ENCODE measurements at places on chromosomes 3 and 15. TPM values are rescaled to one million over a fixed set of nuclear protein-coding genes. Genes with fewer than 3 reads are reported as not detected.

Gene SLC12A8
- 1.5 TPM for total RNA-seq

Gene RMDN3
- 41.1 TPM for total RNA-seq

Gene C3orf80
- total RNA-seq = 1.8 TPM

Gene HRG
- not detected for total RNA-seq

Gene EFCAB12
- 2.2 TPM for total RNA-seq

Gene KBTBD12
- total RNA-seq = not detected

Gene SCAMP5
- total RNA-seq = 14.1 TPM

Gene IGSF10
- 2.4 TPM for total RNA-seq

Gene TTC21A
- 11.5 TPM for total RNA-seq

Gene ZBBX
- total RNA-seq = not detected

Gene DALRD3
- 45.8 TPM for total RNA-seq

Gene DPPA2
- not detected for total RNA-seq

Gene GOLGA8T
- not detected for total RNA-seq

Gene TP63
- total RNA-seq = not detected

Gene GOLGA6D
- not detected for total RNA-seq

Data from tibial nerve (tissue), 4 donors.